Endodermal cell (in vitro differentiated cells): ENCODE measurements at places on chromosomes 6 and 20.

- DNase-seq = no peak
Measured at GRCh38 chr6:150276168-150276936, 92.5 kb upstream of the IYD start.

DNA sequence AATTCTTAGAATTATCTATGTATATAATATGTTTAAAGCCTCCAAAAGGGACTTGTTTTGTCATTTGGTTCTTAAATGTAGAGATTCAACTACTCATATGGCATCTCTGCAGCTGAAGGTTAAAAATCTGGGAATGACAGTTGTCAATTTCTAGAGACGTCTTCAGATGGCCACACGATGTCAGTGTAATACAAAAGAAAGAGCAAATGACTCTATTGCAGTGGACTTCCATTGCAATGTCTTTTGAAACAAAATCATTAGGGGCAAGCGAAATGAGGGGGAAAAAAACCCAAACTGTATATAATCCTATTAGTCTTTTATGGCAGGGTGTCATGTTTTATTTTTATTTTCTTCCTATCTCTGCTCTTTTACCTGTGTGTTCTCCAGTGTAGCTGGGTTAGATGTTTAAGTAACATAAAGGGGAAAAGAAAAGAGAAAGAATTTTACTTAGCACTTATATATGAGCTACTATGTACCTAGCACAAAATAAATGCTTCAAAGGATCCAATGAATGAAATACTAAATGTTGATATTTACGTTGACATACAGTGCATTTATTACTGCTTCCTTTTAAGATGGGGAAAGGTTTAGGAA lies 26.2 kb downstream of the CCN2 start:
- DNase-seq = no peak

DNA sequence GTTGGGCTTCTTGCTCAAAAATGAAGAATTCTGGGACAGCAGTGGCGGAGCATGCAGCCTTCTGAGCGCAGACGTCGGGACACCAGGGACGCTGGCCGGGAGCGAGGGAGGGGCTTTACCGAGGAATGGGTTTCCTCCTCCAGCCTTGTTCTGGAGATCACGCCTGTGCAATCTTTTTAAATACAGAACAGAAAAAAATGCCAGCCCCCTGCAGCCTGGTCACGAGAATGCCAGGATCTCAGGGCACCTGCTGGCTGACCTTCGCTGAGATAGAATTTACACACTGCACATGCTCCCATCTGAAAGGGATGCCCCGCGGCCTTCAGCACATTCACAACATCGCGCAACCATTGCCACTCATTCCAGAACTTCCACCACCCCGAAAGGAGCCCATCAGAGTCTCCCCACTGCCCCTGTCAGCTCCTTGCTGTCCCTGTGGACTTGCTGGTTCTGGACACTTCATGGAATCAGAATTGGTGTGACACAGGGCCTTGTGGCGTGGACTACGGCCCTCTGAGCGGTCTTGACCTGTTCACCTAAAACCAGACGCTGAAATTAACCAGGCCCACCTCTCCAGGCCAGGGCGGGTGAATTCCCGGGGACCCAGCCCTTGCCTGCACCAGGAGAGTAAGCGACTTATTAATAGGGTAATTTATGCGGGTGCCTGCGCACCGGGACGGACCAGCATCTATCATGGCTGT lies 20.6 kb upstream of the BHLHE23 start:
- DNase-seq = no peak

DNA sequence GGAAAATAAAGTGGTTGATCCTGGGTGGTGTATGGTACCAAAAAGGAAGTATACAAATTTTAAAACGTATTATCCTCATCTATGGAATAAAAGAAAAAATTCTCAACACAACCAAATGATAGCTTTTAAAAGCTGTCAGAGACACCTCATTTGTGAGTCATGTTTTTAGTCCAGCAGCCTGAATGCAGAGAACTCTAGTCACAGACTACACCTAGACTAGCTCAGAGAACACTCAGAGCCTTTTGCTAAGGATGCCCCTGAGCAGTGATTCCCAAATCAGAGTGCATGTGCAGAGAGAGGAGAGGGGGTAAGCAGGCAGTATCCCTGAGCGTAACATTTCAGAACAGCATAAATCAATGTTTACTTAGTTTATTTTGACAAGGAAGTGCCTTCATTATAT lies 809.3 kb downstream of the HACE1 start:
- no peak for DNase-seq

DNA sequence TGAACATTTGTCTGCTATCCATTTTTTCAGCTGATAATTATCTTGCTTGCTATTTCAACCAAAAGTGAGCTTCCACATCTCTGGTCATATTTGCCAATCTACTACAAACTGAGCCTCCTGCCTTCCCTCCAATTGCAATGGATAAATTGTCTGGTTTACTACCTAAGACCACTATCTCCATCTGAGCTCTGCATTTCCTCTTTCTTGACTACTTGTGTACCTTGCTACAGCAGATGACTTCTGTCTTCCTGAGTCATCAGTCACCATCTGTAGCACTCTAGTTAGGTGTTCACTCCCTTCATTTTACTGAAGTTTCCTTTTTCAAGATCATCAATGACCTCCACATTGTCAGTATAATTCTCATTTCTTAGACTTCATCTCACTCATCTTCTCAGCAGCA lies 33.5 kb upstream of the PHIP start:
- DNase-seq = no peak

DNA sequence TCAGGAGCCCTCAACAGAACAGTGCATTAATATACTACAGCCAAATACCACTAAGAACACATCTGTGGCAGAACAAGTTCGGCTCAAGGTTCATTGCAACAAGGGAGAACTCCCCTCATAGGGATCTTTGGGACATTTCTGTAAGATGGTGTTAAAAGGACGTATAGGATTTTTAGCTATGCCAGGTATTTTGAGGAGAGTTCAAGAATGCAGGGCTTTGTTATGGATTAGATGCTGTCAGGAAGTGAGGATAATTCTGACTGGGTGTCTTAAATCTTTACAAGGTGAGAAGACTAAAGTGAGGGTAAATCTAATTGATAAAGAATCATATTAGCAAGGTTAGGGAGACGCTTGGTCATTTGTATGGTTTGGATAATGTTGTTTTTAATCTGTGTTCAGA lies 83.7 kb upstream of the AHI1 start:
- DNase-seq = no peak

- DNase-seq = no peak
Measured at GRCh38 chr20:62202676-62203377, 17.3 kb downstream of the HRH3 start.

GRCh38 chr6:149846321-149846720 lies 17.8 kb downstream of the LRP11 start:
- peak; percentile 51 for DNase-seq

DNA sequence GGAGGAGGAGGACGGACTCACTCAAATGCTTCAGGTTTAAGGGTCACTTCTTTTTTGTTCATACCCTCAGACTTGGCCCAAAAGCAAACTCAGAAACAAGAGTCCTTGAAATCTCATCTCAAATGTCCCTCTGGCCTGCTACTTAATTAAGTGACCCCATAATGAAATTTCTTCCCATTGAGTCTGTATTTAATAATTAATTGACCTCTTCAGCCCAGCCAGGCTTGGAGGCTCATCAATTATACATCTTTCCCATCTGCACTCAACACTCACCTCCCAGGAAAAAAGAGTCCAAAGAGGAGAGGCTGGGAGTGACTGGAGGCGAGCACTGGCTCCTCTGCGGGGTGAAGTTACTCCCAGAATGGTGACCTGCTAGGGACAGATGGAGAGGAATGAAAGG lies 90.5 kb upstream of the EYA2 start:
- no peak for DNase-seq

DNA sequence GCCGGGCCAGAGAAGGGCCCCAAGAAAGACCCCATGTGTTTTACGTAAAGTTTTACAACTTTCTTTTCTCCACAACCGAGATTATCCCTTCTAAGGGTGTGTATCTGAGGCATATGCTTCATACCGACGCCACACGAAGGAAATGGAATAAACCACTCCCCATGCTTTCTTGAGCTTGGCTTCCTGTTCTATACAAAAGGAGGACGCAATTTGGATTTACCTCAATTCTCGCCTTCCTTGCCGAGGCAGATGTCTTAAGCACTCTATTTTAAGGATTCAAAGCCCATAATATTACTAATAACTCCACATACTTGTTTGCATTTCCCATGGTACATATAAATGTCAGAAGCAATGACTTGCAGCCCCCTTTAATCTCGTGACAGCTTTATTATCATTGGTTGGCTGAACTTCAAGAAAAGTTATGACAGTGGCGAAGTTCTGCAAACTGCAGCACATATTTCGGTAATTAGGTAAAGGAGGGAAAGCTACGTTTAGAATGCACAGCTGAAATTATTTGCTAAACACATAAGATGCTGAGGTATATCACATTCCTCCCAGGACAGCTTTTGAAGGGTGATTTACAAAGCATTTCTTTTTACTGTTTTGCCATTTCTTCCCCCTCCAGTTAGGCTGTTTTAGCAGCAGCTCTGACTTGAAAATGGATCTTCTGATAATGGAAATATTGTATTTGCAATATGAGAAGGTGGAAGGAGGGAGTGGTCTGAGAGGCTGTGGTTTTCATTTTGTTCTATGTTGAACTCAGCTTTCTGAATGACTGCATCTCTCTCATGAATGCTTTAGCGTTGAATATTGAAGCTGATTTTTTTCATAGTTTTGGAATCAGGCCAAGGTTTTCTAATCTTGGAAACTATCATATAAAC lies 330.5 kb downstream of the EPHA7 start:
- DNase-seq = no peak

DNA sequence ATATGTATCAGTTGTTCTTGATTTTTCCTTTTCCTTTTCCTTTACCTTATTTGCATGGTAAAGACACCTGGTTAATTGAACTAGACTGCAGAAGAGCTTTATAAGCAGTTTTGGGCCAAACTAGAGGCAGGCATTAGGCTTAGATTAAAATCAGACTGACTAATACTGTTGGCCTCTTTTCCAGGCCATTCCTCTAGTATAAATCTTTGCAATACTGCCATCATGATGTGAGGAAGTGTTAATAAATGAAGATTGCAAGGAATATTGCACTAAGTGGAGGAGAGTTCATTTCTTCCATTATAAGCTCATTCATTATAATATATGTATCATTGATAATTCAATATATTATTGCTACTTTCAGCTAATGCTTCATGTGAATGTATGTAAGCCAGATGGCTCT lies 163.8 kb downstream of the MMUT start:
- no peak for DNase-seq

DNA sequence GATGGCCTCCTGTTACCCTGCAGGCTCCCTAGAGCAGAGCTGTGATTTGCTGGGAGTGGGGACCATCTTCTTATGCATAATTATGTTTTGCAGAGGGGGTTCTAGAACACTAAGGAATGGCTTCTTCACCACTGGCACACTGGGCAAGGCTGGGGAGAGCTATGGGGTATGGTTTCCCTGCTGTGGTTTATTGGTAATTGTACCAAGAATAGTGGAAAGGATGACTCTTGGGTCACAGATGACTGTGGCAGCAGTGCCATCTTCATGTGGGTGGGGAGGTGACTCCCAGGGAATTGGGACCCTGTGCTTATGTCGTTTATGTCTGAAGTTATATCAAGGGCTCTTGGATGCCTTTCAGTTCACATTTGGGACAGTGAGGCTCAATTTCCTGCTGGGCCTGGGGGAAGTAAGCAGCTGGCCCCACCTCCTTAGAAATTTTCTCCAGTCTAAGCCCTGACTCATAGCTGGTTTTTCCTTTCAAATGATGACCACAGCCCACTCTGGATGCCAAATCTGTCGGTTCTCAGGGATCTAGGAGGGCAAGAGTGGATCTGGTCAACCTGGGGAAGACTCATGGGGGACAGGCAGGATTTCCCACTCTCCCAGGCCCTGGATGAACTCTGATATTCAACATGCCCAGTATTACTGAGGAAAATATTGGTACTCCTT lies 230.8 kb downstream of the LRFN2 start:
- DNase-seq = peak; percentile 22

- DNase-seq = no peak
Measured at GRCh38 chr6:33375143-33375671, 16.4 kb upstream of the KIFC1 start.

DNA sequence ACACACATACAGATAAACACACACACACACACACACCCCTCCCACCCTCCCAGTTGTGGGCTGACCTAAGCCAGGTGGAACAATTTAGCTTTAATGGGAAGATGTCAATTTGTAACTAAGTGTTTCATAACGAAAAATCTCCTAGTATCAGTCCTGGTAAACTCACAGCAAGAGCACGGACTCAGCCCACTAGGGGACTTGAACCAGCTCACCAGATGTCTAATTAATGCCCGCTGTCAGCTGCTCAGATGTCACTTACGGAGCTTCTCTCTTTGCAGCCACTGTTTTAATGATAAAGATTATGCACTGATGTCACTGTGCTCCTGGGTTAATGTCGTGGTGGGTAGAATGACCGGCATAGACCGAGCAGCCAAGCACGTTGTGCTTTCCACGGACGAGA lies 116.6 kb upstream of the INSM1 start:
- DNase-seq = no peak

DNA sequence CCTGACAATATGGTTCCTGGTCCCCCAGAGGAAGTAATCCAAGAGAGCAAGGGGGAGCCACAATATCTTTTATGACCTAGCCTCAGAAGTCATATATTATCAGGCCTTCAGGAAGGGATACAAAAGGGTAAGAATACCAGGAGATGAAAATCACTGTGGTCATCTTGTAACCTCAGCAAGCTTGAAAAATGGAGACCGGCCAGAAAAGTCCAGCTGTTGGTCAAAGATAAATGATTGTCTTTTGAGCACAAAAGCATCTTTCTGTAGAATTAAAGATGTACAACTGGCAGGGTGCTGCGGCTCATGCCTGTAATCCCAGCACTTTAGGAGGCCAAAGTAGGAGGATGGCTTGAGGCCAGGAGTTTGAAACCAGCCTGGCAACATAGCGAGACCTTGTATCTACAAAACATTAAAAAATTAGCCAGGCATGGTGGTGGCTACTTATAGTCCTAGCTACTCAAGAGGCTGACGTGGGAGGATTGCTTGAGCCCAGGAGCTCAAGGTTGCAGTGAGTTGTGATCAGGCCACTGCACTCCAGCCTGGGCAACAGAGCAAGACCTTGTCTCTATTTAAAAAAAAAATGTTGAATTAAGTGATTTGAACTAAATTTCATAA lies 118.0 kb upstream of the MARCKS start:
- DNase-seq = no peak

- no peak for DNase-seq
Measured at GRCh38 chr20:62479156-62479555, 3.4 kb upstream of the GATA5 start.

DNA sequence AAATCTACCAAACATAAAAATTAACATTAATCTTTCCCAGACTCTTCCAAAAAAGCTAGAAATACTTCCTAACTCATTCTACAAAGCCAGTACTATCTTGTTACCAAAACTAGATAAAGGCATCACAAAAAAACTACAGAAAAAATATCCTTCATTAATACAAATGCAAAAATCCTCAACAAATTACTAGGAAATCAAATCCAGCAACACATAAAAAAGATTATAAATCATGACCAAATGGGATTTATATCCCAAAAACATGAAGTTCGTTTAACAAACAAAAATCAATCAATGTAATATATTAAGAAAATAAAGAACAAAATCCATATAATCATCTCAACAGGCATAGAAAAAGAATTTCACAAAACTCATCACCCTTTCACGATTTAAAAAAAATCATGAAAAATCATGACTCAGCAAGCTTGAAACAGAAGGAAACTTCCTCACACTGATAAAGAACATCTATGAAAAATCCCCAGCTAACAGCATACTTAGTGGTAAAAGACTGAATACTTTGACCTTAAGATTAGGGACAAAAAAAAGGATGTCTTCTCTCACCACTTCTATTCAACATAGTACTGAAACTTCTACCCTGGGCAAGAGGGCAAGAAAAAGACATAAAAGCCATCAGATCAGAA lies 43.2 kb downstream of the RANBP9 start:
- no peak for DNase-seq
